ENCODE measurements at places on chromosomes 4 and X.

DNA sequence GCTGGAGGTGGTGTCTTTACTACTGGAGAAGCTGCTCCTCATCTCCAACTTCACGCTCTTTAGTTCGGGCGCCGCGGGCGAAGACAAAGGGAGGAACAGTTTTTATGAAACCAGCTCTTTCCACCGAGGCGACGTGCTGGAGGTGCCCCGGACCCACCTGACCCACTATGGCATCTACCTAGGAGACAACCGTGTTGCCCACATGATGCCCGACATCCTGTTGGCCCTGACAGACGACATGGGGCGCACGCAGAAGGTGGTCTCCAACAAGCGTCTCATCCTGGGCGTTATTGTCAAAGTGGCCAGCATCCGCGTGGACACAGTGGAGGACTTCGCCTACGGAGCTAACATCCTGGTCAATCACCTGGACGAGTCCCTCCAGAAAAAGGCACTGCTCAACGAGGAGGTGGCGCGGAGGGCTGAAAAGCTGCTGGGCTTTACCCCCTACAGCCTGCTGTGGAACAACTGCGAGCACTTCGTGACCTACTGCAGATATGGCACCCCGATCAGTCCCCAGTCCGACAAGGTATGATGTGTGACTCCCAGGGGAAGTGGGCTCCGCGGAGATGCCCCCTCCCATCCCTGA, 634 bp downstream of the LRAT start:
- no peak for DNase-seq

DNA sequence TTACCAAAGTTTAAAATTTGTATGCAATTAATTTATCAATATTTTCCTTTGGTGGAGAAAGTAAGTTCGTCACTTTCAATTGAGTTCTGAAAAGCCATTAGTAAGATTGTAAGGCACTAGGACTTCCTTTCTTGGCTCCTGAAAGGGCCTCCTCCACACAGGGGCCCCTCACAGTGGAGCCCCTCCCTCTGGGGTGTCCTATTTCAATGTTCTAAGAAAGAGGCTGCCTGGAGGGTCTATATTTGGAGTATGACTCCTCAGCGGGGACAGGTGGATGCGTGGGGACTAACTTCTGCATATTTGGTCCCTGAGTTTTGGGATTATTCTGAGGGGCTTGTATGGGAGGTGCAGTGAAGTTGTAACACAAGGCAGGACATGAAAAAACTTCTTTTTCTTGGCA, 1.6 kb upstream of the ARMCX4 start:
- no peak for DNase-seq

- no peak for DNase-seq
These were observed 76.8 kb downstream of the RNF150 start for GRCh38 chr4:141056473-141056872.

DNA sequence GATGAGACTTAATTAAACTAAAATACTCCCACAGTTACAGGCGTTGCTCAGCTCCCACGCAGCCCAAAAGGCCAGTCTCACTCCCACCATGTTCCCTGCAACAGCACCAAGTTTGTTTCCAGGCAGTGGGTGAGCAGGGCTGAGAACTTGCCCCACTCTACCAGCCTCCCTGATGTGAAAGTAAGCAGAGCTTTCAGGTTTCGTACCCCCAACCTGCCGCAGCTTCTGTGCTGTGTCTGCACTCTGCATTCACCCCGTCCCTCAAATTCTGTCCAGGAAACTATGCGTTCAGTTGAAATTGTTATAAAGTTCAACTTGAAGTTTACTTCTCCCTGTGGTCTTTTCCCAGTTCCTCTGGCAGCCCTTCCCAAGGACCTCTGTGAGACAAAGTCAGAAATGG, 17.2 kb downstream of the GLUD2 start:
- no peak for DNase-seq

DNA sequence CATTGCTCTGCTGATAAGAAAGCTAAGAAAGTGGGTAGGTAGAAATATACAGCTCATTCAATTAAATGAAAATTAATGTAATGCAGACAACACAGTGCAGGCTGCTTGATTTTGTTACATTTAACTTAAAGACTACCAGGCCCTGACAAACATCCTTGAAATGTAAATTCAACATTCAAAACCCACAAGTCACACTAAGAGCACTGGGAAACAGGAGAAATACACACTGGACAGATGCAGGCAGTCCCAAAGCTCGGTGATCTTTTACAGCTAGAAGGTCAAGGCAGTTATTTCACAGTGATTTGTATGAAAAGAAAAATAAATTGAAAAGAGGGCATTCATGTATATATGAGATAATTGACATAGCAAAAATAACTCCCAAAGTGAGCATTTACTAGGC, 94.3 kb upstream of the PLAC1 start:
- DNase-seq = no peak

GRCh38 chrX:55702671-55703070, 14.9 kb upstream of the RRAGB start:
- no peak for DNase-seq

DNA sequence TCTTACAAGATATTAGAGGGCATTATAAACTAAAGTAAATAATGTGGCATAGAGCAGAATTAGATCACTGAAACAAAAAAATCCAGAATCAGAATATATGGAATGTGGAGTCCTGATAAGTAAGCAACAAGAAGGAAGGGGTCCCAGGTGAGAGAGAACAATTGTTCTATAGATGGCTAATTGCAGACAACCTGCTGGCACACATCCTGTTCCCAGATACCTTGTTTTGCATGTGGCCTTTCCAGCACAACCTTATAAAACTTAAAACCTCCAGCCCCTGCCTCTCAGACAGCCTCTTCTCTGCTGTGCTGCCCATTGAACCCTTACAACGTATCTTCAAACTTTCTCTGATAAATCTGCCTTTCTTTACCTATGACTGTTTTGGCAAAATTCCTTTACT, 4.7 kb upstream of the ZNF674 start:
- DNase-seq = no peak
